ENCODE measurements at places on chromosomes 4 and X.

GRCh38 chrX:22629105-22629725, 356.5 kb downstream of the CBLL2 start:
- no peak for DNase-seq

- DNase-seq: no peak
Measured at GRCh38 chrX:135512508-135513129, 7.8 kb upstream of the INTS6L start.

- DNase-seq: no peak
Measured at GRCh38 chr4:181323061-181323460, 920.1 kb upstream of the TENM3 start.

- no peak for DNase-seq
Measured at GRCh38 chr4:140252141-140252741, 98.3 kb upstream of the MAML3 start.

GRCh38 chr4:152348670-152349069, 187.2 kb downstream of the FBXW7 start:
- no peak for DNase-seq

DNA sequence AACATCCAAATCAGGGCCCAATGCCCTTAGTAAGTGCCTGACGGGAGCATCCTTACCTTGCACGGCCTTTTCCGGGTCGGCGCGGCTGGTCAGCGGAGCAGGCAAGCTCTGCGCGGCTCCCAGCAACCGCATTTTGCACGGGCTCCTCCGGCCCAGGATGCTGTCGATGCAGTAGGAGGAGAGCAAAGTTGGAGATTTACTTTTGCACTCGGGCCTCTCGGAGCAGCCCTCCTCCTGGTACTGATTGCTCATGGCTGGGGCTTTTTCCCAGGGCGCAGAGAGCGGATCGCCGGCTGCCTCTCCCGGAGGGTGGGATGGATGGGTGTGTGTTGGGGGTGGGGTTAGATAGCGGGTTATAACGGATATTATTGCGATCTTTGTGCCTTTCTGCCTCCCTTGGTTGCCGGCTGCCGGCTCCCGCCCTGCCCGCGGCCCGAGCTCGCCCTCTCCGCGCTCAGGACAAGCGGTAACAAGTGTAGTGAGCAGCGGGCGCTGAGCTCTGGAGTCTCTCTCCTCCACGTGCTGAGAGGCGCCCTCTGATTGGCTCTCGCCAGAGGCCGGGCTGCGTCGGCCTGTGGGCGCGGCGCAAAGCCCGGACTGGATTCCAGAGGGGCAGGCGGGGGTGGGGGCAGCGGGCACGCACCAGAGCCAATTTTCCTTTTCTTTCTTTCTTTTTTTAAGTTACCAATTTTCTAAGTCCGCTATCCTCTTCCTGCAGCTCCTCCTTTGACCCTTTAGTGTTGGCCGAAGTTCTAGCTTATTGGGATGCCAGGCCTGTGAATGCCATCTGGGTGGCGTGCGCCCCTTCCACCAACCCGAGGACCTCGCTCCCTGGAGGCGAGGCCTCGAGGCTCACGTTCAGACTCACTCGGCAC, at the start of gene ARX:
Gene ARX, minus strand, starts transcription at position 480 of the 875 bp plus-strand sequence. Its CDS starts 228 bp downstream, at position 252.
- DNase-seq: no peak

GRCh38 chrX:121356850-121357171, 309.4 kb downstream of the GLUD2 start:
- DNase-seq: no peak

DNA sequence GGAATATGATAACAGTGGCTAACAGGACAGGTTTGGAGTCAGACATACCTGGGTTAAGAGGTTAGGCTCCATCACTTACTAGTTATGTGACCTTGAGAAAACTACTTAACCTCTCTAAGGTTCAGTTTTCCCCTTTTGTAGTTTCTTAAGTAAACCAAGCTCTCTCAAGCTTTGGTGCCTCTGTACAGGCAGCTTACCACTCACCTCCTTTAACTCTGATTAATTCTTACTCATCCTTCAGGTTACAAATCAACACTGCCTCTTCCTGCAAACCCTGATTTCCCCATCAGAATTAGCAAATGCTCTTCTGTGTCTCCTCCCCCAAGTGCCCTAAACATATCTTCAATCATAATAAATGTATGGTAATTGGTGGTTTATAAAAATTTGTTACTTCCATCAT, 3.5 kb upstream of the SERTM2 start:
- no peak for DNase-seq

DNA sequence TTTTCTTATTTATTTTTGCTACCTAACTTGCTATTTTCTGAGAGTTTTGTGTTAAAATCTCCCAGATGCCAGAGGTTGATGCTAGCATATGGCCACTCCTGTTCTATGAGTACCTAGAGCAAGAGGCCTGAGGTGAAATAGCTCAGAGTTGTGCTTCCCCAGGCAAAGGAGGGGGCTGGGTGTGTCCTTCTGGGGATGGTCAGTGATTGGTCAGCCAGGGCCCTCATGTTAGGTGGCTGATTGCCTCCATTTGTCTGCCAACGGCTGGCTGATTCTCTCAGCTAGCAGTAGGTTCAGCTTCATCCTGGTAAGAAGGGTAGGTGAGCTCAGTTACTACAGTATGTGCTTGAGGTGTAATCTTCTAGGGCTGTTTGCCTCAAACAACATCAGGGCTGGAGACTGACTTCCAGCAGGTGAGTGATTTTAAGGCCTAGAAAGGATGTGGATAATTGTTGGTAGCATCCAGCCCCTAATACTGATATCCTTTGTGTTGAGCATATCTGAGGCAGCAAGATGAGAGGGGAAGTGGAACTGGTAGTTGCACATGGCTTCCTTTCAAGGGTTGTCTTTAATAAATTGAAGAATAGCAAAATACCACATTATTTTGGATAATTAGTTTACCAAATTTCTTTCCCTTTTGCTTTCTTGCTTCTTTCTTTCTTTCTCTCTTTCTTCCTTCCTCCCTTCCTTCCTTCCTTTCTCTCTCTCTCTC, 62.5 kb upstream of the RHOH start:
- no peak for DNase-seq

GRCh38 chrX:40331762-40332161, 234.0 kb upstream of the BCOR start:
- DNase-seq: no peak

- DNase-seq: no peak
Measured at GRCh38 chrX:105211066-105211575, 9.4 kb downstream of the TEX13A start.

GRCh38 chr4:8642651-8643321, 50.2 kb downstream of the CPZ start:
- no peak for DNase-seq

DNA sequence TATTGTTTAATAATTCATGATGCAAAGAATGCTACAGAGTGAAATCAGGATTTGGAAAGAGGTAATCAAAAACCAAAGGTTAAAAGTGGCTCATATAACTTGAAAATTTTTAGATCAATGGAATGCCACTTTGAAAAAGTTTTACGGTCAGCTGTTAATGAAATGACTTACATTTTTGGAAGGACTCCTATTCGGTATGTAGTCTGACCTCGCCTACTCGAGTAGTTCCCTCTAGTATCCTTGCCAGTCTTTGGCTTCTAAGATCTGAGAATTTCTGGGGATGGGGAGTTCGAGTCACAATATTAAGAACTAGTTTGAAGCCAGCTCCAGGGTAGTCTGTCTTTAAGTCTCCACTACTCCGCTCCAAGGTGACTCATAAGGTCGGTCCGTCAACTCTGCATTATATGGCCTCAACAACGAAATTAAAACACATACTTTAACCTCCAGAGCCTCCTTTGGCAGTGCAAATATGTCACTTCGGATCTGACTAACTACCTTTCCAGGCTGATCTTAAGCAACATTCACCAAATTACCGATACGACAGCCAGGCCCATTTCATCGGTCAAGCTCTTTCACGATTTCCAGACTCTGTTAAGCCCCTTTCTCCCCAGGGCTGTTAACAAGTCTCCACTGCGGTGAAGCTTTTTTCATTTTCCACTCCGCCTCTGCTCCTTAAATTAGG, 733 bp upstream of the NAA15 start:
- DNase-seq: no peak

GRCh38 chr4:67604029-67604381, 45.5 kb downstream of the STAP1 start:
- no peak for DNase-seq

DNA sequence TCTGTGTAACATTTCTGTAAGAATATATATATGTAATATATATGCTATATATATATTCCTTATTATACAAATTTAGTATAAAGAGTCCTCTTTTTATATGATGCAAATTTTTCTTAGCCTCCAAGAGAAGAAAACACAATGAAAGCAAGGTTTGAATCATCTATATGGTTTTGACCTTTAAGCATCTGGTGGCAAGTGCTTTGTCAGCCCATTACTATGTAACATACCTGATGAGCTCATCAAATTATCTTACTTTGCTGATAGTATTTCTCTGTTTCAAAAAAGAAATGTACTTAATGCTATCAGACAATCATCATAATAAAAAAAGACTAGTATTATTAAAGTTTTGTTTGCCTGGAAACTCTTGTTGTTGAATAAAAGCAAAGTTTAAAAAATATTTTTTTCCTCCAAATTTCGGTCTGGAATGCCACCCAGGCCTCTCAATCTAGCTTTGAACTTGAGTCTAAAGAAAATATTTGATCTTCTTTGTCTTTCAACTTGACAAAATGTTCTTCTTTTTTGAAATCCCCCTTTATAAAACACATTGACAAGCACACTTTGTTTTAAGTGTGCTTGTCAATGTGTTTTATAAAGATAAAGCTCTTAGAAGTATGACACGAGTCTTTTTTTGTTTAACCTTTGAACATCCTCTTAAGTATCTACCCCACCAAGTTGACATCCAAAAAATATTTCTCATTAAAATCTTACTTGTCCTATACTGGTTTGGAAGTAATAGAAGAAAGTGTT, 26.2 kb downstream of the ZNF330 start:
- no peak for DNase-seq

All from stimulated activated CD4-positive, alpha-beta T cell treated with anti-CD3 and anti-CD28 coated beads, Interleukin-12 subunit alpha, Interleukin-12 subunit beta, amount 100 ng/mL, for 48 hours (primary cell).